ENCODE measurements at places on chromosomes 3 and 15.

DNA sequence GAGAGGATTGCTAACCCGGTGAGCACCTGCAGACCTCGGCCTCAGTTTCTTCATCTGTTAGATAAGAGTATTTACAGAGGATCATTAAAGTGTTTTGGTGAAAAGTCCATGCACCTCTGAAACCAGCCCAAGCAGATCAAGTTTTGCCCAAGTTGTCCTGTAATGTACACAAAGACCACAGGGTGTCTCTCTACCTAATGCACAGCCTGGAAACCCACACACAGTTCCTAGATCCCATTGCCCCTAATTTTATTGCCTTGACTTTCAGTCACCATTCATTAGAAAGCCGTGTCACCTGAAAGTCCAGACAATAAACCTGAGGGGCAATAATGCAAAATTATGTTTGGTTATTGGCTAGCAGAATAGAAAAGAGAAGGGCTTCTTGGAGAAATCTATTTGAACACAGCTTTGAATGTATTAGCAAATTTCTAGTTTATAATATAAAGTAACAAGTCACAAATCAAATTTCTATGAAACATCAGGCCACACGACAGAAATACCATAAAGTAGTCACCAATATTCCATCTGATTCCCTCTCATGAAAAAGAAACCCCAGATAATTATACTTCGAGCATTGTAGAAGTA is 161.3 kb upstream of the SLC2A2 start:
- no peak for DNase-seq

DNA sequence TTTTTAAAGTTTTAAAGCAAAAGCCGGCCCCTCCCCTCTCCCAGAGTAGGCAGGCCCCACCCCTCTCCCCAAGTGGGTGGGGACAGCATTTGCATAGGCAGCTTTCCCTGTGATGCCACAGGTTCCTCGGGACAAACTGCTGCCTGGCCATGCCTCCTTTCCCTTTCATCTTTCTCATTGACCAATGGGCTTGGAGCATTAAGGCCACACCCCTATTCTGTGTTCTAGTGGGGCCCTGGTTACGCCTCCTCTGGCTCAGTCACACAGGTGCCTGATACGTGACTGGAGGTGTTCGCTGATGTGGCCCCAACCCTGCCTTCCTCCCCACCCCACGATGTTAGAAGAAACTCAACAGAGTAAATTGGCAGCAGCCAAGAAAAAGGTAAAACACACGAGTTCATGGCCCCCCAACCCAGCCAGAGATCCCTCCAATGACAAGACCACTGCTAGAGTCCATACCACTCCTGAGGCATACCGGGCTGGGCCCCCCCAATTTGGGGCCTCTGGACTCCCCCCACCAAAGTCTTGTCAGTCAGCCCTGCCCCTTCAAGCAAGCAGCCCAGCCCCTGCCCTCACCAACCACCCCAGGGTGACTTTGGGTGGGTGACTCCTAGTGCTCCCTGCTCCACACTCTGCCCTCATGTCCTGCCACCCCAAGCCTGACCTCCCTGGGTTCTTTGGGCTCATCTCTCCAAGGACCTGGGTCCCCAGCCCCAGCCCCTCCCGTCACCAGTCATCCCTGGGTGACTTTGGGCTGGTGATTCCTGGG is 62.8 kb upstream of the CSPG4 start:
- no peak for DNase-seq

DNA sequence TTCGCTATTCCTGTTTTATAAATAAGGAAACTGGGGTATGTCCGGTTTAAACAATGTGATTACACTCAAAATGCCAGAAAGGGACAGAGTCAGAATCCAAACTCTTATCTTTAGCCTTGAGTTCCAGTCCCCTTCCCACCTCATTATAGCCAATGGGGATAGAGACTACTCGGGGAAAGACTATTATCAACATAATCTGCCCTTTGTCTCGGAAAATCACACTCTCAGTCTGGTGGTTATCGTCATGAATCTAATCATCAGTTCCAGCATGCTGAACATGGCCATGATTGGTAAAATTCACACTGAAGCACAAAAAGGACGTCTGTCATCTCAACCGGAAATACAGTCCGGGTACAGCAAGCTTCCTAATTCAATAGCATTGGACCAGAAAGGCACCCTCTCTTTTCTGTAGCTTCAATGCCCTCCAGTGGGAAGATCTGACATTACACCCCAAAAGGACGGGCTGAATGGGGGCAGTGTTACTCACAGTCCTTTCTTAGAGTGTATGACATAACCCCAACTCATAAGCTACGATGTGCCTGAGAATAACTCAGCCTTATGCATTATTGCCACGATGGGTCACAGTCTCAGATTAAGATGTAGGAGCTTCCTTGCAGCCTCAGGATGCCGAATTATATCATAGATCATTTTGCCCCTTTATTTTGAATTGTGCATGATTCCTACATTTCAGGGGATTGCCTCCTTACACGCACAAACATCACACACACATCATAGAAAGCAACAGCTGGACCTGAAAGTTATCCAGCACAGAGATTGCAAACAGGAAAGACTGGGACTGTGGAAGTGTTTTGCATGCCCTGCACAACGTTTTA is 390.4 kb upstream of the LMCD1 start:
- DNase-seq: peak; percentile 55

DNA sequence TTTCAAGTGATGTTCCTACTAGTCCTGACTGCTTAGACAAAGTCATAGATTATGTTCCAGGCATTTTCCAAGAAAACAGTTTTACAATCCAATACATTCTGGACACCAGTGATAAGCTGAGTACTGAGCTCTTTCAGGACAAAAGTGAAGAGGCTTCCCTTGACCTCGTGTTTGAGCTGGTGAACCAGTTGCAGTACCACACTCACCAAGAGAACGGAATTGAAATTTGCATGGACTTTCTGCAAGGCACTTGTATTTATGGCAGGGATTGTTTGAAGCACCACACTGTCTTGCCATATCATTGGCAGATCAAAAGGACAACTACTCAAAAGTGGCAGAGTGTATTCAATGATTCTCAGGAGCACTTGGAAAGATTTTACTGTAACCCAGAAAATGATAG is 3.8 kb downstream of the TIPARP start:
- DNase-seq: no peak

GRCh38 chr3:57545636-57546268 is 1.6 kb upstream of the DNAH12 start:
- DNase-seq: no peak

- no peak for DNase-seq
These were observed 42.2 kb upstream of the TOPBP1 start for GRCh38 chr3:133703915-133704314.

GRCh38 chr15:80182611-80183261 is 29.9 kb downstream of the FAH start:
- DNase-seq: no peak

GRCh38 chr15:94857466-94857865 is 626.1 kb downstream of the MCTP2 start:
- no peak for DNase-seq

DNA sequence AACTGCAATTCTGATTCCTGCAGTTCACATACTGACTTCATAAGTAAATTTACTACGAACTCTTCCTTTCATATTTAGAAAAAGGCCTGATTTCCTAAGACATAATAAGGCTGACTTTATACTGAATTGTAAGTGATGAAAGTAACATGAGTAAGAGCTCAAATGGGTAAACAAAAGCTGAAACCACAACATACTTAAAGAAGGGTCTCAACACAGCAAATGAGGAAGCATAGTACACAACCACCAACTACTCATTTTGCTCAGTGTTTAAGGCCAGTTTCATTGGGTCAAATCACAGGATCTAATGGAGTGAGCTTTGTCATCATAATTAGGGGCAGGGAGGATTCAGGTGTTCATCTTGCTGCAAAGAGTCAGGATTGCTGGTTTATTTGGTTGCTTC is 81.4 kb downstream of the SETD2 start:
- no peak for DNase-seq

DNA sequence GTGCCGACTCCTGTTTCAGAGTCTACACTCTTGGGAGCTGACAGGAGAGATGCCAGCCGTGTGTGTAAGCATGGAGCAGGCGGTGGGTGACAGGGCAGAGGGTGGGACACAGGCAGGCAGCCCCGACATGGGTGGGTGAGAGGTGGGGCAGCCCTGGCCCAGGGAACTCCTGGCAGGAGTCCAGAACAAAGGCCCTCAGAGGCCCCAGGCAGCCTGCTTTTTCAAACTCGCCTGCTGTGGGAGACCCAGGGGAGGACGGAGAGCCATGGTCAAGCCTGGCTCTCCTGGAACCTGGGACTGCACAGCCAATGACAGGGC is 29.3 kb upstream of the SLC41A3 start:
- no peak for DNase-seq

DNA sequence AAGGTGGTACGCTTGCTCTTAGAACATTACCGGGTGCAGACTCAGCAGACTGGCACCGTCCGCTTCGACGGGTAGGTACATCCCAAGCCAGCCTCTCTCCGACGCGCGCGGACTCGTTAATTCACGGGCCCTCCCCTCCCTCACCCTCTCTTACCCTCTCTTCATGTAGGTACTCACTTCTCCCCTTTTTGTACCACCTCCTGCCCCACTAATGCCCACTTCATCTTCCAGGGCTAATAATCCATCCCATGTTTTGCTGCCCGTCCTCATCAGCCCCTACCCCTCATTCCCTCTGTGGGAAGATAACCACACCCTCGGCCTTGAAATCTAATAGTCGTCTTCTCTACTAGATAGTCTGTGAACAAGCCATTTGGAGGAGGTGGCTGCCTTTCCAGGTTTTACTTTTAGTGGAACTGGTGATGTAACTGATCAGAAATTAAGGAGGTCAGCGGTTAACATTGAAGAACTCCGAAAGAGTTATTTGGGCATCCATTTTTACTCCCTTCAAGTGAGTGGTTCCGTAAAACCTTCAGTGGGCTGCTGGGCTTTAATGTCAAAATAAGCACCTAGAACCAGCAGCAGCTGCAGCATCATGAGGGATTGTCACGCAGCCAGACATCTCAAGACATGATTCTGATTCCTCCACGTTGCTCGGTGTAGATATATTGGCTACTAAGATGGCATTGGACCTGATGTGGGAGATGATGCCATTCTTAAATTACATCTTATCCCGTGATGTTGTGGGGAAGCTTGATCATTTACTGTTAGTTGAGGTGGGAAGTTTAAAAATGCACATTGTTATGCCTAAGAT is 1.3 kb downstream of the FEM1B start:
- peak; percentile 36 for DNase-seq

- DNase-seq: no peak
These were observed 120.5 kb downstream of the BBX start for GRCh38 chr3:107643038-107643883.

DNA sequence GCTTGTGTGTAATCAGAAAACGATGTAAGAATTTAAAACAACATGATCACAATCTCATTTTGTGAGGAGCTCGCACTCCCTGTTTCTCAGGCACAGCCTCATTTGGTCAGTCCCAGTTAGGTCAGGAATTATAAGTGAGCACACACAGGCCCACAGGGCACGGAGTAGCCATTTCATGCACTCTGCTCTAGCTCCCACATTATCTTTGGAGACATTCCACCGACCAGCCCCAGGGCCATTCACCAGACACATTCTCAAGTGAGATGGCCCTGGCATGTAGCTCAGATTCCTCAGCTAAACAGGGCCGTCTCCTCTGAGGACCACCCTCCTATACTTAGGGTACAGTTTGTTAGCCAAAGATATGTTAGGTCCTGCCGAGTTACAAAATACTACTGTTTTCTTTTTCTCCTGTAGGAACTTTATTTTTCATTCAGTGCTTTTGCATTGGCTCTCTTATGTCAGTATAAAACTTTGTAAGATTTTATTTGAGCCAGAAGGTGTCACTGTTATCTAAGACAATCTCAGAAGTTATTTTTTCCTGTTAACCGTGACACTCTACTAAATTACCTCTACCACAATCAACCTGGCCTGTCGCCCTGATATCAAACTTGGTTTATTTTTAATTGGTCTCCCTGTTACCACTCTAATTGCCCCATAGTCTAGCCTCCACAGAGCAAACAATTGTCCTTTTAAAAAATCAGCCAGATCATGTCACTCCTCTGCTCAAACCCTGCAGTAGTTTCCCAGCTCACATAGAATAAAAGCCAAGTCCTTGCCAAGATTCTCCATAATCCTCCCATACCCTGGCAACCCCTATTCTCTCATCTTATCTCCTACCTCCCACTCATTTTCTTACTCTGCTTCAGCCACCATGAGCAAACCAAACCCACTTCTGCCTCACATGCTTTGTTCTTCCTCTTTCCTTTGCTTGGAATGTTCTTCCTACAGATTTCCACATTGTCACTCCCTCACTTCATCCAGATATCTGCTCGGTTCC is 105.7 kb downstream of the PPP2R3A start:
- DNase-seq: no peak

DNA sequence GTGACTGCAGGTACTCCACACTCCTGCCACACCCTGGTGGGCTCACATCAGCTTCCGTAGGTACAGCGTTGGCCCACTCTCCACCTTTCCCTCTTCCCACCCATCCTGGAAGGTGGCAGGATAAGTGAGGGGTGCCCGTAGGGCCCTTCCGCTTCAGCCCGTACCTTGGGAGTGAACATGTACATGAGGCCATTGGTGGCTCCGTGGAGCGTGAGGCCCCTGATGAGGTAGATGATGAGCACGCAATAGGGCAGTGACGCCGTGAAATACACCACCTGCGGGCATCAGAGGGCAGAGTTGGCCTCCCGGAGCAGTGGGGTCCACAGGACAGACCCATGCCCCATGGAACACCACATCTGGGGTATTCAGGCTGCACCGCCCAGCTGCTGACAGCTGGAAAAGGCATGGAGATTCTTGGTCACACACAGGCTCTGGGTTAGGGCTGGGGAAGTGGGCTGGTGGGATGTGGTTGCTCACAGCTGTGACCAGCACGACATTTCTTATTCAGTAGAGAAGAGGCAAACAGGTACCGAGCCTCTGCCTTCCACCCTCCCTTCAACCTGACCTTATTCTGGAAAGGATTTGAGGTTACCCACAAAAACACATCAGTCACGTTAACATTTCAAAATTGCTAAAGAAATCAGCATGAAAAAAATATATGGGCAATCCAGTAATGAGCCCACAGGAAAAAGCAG is 23.8 kb downstream of the SLC6A20 start:
- no peak for DNase-seq

GRCh38 chr15:46293550-46293949 is 658.7 kb downstream of the SQOR start:
- no peak for DNase-seq
